A549 (cell line): ENCODE measurements at places on chromosomes 12 and 14.
A peak's percentile ranks its signal among the peaks of the same experiment; 100 is the strongest.

- no peak for DNase-seq
These were observed 323.3 kb downstream of the FOXG1 start for GRCh38 chr14:29089849-29090248.

DNA sequence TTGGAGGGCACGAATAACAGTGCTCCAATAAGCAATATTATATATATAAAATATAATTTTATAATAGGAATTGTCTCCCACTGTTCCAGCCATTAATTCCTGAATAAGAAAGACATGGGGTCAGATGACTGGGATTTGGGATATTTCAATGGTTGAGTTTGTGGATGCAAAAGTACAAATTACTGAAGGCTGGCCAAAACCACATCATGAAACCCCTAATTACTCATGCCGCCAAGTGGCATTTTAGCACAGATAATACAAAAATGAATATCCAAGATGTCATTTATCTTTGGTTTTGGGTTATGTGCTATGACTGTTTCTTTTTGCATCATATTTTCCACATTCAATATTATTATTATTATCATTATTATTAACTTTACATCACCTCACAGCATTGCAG, 261.4 kb upstream of the TBX3 start:
- no peak for DNase-seq

GRCh38 chr12:5533368-5533767, 101.5 kb downstream of the NTF3 start:
- no peak for DNase-seq

GRCh38 chr14:88985654-88986053, 161.2 kb downstream of the TTC8 start:
- no peak for DNase-seq

GRCh38 chr12:95085612-95086011, 12.2 kb upstream of the NR2C1 start:
- DNase-seq: no peak

DNA sequence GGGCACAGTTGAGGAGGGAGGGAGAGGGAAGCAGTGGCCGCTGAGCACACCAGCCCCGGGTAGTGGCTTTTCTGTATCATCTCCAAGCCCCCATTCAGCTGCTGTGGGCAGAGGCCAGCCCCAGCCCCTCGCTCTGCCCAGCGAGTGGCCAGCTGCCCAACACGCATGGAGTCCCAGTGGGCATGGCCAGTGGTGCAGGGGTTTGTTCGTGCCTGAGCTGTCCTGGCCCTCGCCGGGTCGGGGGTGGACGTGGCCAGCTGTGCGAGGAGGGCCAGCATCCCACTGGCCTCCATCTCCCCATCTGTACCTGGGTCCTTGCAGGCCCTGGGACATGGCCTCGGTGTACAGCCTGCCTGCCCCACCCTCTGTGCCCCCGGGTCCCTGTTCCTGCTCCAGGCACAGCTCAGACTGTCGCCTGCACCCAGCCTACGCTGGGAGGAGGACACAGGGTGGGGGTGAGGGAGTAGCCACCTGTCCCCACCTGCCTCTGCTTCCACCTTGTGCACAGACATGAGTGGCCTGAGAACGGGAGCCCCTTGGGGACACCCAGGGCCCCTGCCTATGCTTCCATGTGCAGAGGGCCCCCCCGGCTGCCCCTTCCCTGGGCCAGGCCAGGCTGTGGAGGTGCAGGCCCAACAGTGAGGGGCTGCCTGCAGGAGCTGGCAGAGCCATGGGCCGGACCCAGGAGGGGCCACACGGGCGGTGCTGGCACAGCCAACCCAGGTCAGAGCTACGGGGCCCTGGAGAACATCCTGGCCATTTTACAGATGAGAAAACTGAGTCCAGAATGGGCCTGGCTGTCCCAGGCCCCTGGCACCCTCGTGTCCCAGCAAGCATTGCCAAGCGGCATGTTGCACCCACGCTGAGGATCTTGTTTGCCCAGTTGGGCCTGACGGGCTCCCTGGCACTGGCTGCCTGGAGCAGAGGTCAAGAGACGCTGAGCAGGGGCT, 4.3 kb downstream of the INF2 start:
- DNase-seq: no peak

DNA sequence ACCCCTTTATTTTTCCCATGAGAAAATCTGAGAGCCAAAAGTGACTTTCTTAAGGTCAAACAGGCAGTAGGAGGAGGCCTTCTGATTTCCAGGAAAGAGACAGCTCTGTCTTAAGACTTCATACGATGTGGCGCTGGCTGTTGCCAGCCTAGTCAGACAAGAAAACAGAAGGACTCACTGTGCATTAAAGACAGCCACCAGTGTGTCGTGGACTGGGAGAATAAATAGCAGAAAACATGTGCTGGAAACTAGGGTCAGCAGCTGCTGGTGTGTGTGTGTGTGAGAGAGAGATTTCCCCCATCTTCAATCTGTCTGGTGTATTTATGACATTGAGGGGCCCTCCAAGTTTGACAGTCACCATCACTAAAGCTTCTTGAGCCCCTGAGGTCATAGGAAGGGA, 708.6 kb upstream of the TMEM132C start:
- no peak for DNase-seq

DNA sequence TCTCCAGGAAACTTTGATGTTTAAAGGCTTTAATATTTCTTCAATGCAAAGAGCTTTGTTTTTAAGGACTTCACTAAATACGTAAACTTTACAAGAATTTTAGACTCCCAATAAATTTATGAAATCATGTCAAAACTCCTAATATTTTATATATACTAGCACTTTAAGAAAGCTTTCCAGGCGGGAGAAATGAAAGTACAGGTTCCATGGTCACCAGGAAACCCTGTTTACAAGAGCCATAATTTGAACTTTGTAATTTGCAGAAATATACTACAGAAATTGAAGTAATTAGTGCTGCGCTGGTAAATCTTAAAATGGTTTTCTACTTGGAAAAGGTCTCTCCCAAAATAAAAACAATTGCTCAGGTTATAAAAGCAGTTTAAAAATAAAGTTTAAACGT, 8.8 kb downstream of the CCDC92 start:
- DNase-seq: no peak

GRCh38 chr14:36027354-36027753, 149.2 kb downstream of the PTCSC3 start:
- DNase-seq: no peak

GRCh38 chr12:27428466-27428865, 18.1 kb upstream of the SMCO2 start:
- DNase-seq: no peak

GRCh38 chr14:59189091-59189785, 771 bp downstream of the DAAM1 start:
- DNase-seq: peak; percentile 1

DNA sequence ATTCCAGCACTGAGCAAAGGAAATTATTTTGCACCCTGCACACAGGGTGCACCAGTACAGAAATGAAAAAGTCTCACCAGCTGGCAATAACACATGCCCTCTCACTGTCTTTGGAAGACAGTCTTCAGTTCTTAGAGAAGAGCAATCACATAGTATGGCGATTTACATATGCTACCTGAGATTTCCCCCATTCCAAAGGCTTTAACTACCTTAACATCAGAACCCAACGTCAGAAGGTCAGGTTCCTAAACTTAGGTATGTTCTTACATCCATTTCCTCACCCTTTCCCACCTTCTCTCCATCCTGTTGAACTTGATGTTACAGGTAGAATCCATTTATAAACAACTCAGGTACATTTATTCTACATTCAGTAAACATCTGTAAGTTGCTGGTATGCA, 167.8 kb downstream of the PAWR start:
- no peak for DNase-seq

DNA sequence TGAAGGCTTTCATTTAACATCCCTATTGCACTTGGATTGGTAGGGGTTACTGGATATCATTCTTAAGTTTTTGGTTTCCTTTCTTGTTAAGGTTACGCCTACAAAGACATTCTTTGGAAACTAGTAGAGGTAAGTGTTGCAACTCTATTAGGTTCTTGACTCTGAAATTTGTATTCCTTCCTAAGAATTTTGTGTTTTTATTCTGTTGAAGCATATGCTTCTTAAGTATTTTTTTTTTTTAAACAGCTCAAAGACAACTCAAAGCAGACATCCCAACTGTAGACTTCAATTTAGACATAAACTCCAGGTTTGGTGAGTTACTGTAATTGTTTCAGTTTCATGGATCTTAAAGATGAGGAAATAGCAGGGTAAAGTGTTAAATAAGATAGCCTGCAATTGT, 1.1 kb upstream of the RBMS2 start:
- DNase-seq: no peak

GRCh38 chr12:52925717-52926595, 21.1 kb upstream of the KRT8 start:
- no peak for DNase-seq

- DNase-seq: peak; percentile 21
These were observed 75.5 kb downstream of the RAD52 start for GRCh38 chr12:873954-874353.

DNA sequence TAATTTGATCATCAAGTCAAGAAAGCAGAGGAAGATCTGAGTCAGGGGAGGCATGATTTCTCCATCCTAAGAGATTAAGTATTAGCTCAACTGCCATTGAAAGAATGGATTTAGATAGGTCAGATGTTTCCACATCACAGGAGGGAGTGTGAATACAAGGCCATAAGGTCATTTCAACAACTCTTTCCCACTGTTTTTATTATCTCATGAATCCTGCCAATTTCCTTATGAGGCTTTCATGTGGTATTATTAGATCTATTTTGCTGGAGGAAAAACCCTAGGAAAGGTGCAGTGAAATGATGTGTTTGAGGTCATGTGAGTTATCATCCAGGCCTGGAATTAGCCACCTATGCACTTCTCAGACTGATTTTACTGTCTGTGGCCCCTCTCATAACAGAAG, 269.0 kb downstream of the NOVA1 start:
- no peak for DNase-seq

DNA sequence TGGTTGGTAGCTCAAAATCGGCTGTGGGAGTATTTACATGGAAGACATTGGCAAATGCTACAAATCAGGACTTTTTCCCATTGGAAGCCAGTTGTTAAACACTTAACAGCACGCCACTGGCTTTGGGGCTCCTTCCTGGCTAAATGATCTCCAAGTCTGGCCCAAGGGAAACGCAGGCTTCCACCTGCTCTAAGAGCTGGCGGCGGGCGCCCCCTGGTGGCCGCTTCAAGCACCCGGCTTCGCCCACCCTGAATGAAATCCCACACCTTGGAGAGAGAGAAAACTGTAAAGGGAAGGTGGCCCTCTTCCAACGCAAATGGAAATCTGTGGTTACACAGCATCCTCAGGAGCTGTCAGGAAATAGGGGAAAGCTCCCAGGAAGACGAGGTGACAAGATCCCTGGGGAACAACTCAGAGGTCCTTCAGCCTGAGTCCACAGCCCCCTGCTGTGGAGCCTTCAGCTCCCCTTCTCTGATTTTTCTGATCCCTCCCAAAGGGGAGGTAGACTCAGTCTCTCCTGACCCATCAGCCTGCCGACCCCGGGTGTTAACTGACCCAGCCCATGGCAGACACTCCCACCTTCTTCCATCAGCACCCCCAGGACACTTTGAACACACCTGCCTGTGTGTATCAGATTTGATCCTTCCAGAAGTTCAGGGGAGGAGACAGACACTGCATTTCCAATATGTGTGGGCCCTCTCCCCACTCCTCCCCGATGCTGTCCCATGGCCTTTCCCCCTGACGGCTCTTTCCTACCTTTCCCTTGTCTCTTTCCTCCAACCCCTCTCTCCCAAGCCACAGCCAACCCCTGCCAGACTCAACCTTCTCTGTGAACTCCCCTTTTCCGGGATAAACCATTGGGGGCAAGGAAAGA, 15.4 kb downstream of the SELPLG start:
- peak; percentile 90 for DNase-seq

GRCh38 chr12:21962236-21962635, 21.0 kb upstream of the ABCC9 start:
- DNase-seq: no peak

DNA sequence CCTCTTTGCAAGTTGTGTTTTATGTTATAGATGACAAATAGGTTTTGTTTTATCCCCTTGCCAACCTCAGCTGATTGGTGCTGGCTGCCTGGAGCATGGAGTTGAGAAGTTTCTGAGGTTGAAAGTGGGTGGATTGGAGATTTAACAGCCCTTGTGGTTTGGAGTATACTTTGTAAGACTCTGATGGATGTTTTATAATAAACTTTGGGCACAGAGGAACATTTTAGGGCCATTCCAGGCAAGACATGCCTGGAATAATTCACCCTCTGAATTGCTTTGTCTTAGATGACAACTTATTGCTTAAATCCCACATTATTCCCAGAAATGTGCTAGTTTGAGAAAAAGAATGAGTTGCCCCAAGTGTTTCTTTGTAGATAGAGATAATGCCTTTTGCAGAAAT, 158.9 kb downstream of the SLC5A8 start:
- DNase-seq: no peak

DNA sequence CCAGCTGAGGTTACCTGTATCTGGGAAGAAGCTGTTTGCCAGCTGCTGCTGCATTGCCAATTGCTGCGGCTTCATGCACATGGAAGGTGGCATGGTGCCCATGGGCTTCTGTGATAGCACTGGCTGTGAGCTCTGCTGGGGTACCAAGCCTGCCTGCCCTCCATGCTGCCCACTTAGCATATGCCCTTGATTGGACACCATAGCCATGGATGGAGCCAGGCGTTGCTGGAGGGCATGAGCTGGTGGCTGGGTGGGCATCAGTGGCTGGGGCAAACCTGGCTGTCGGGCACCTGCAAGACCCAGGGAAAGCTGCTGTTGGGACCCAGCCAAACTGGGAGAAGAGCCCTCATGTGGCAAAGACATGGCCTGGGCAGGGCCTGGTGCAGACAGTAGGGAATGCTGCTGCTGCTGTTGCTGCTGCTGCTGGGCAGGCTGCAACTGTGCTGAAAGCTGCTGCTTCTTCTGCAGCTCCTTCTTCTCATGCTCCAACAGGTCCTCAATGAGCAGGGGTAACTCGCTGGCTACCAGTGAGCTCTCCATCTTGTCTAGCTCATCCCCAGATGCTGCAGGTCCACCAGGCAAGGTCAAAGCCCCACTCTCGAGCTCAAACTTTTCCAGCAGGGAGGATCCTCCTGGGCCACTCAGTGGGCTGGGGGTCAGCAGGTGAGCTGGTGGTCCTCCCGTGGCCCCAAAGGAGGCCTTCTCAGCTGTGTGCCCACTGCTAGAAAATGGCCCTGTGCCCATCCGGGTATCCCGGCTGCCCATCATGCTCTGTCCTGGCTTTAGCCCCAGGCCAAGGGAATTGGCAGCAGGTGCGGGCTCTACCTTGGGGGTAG, 18.8 kb upstream of the PRKAG1 start:
- DNase-seq: no peak

GRCh38 chr12:112381406-112381882, 787 bp downstream of the HECTD4 start:
- no peak for DNase-seq

DNA sequence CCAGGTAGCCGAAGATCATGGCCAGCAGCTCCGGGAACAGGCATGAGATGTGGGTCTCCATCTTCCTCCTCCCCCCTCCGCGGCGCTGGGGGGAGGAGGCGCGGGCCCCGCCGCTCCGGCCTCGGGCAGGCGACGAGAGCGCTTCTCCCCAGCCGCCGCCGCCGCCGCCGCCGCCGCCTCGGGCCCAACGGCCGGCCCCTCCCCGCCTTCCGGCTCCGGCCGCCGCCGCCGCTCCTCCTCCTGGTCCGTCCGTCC, 448 bp downstream of the FBXL14 start:
- no peak for DNase-seq

DNA sequence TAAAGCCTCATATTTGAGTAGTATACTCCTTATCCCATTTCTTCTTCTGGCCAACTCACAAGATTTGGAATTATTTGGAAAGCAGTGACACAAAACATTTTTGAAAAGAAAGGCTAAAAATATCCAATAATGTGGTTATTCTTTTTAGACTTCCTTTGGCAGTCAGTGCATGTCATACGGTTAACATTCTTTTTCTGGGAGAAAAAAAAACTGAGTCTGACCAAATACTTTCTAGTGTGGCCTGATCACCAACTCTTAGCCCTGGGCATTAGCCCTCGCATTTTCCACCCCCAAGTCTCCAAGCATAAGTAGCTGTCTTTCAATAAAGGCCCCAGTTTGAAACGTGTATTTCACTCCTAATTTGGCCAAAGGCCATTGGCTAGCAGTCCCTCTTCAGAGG, 5.9 kb downstream of the RASSF3 start:
- no peak for DNase-seq
